EH (cell line): ENCODE measurements at places on chromosomes 16 and 17.

DNA sequence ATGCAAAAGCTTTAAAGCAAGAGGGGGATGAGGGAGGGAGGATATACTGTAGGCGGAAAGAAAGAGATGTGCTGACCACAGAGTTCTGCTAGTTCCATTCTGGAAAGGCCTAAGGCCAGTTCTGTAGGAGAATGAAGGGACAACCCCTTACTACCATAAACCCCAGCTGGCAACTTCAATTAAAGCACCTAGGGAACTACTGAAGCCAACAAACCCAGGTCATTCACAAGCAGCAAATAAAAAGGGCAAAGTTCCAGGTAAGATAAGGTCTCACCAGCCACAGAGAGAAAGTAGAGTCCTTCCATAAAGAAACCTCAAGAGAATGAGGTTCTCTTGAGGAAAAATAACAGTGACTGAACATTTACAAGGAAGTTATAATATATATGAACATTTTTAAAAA is 12.8 kb downstream of the TERF2 start:
- no peak for DNase-seq

GRCh38 chr17:73742948-73743381 is 98.7 kb upstream of the SDK2 start:
- DNase-seq, result no peak

DNA sequence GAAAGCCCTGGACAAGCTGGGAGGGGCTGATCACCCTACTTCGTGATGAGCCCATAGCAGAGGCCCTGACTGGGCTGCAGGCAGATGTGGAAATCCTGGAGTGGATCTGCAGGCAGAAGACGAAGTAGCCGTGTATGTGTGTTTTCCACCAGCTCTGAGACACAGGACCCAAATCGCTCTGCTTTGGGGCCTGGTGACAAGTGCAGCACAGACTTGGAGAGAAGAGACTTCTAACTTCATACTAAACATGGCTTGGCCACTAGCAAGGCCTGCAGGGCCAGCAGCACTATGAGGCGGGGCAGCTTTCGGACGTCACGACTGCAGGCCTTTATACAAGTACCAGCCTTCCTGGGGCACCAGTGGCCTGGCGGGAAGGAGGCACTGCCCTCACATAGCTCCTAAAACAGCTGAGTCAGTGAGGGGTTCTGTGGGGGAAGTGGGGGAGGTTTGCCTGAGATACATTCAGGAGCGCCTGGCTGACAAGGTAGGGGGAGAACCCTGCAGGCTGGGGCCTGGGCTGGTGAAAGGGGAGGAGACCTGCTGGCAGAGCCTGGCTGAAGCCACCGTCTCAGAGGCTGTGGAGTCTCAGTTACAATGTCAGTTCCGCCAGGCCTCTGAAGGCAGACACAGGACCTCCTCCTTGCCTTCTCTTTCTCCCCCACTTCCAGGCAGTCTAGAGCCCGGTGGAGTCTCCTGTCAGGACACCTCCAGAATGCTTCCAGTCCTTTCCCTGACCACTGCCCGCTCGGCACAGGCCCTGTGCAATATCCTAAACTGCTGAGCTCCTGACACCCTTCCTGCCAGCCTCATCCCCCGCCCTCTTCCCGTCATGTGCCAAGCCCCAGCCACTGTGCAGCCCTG is 73.4 kb downstream of the WSB1 start:
- no peak for DNase-seq

GRCh38 chr16:52817696-52818095 is 235.0 kb downstream of the CHD9NB start:
- DNase-seq, result no peak

DNA sequence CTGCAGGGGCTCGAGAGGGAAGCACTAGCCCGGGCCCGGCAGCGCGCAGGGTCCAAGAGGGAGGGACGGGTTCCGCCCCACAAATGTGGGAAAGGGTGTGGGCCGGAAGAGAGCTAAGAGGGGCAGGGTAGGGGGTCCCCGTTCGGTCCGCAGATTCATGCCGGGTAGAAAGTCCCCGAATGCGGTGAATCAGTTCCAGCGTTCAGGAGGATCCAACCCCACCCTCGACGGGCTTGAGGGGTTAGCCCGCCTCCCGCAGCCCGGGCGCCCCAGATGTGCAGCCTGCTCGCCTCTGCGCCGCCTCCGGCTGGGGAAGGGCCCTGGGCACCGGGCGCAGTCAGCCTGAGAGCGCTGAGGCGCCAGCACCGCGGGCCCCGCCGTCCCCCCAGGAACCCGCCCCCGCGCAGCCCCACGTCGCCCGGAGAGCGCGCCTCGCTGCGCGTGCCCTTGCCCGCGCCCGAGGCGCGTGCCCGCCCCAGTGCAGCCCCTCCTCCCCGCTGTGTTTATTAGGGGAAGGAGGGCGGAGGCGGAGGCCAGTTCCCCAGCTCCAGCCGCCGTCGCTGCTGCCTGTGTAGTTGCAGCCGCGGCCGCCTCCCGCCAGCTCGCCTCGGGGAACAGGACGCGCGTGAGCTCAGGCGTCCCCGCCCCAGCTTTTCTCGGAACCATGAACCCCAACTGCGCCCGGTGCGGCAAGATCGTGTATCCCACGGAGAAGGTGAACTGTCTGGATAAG is at the start of gene LASP1:
LASP1 (plus strand) TSS at position 533 of the 733 bp plus-strand sequence; CDS start at position 665, 132 bp downstream.
- peak; percentile 92 for DNase-seq

GRCh38 chr17:77106874-77107358 is 33.9 kb upstream of the SEC14L1 start:
- DNase-seq, result no peak

GRCh38 chr16:83932955-83933673 is 19.9 kb upstream of the OSGIN1 start:
- no peak for DNase-seq
